ENCODE measurements at places on chromosomes 1 and 21. TPM values are rescaled to one million over a fixed set of nuclear protein-coding genes. Genes with fewer than 3 reads are reported as not detected.

GRCh38 chr1:212608959-212609700 lies 569 bp downstream of the ATF3 start:
- peak; percentile 44 for DNase-seq

- DNase-seq = peak; percentile 63
Observed at GRCh38 chr1:25805863-25806225, 5.9 kb downstream of the SELENON start.

Gene PLPPR5
- total RNA-seq = 15.5 TPM

DNA sequence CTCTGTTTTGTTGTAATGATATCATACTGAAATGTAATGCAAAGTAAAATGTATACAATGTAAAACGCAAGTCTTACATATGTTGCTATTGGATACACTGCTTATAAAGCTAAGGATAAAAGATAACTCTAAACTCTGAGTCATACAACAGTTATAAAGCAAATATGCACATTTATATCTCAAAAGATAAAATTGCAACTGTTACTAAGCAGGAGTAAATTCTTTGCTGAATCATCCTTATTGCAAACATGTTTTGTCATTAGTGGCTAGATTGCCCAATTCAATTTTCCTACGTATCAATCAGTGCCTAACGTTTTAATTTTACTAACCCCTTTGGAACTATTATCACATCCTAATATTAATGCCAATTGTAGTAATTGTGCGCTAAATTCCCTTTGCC lies 762.9 kb downstream of the LTN1 start:
- DNase-seq = no peak

- no peak for DNase-seq
Observed at GRCh38 chr1:183043872-183044854, 20.9 kb downstream of the LAMC1 start.

DNA sequence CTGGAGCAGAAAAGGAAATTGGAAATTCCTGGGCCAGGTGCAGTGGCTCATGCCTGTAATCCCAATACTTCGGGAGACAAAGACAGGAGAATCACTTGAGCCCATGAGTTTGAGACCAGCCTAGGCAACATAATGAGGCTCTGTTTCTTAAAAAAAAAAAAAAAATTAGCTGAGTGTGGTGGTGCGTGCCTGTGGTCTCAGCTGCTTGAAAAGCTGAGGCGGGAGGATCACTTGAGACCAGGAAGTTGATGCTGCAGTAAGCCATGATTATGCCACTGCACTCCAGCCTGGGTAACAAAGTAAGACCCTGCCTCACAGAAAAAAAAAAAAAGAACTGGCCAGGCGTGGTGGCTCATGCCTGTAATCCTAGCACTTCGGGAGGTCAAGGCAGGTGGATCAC lies 56.7 kb downstream of the SRSF11 start:
- DNase-seq = no peak

DNA sequence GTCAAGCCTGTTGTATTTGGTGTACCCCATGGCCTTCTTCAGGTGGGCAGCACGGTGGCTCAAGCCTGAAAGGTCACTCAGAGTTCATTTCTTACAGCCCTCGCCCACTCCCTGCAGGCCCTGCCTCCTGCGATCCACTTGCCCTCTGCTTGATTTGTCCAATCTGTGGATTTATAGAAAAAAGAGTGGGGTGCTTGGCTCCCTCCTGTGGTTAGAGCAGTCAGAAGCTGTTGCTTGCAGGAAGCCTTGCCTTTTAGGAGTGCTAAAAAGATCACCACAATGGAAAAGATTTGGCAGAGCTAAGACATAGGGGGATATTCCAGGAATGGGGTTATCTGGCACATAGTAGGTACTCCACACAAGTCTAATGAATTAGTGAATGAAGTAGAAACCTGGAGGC lies 108.0 kb upstream of the TRABD2B start:
- DNase-seq = no peak

GRCh38 chr1:119656410-119656955 lies 8.4 kb upstream of the ZNF697 start:
- DNase-seq = no peak

Gene BACE2
- total RNA-seq = 16.5 TPM

GRCh38 chr1:201007481-201007880 lies 16.0 kb downstream of the KIF21B start:
- no peak for DNase-seq

Gene EPHB2
- 13.7 TPM for total RNA-seq

Gene KRTAP19-3
- total RNA-seq = not detected

DNA sequence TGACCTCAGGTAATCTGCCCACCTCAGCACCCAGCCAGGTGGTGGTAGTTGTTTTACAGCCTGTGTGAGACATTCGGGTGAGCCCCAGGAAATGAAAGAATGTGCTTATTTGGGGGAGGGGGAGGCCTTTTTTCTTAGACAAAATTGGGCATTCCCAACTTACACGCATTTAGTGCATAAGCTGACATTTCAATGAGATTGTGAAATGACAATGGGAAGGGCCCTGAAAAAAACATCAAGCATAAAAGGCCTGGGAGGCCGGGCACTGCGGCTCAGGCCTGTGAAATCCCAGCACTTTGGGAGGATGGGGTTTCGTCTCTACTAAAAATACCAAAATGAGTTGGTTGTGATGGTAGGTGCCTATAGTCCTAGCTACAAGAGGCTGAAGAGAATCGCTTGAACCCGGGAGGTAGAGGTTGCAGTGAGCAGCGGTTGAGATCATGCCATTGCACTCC lies 5.0 kb downstream of the GAS5 start:
- DNase-seq = no peak

- DNase-seq = no peak
Observed at GRCh38 chr1:6599141-6599975, 3.3 kb downstream of the KLHL21 start.

DNA sequence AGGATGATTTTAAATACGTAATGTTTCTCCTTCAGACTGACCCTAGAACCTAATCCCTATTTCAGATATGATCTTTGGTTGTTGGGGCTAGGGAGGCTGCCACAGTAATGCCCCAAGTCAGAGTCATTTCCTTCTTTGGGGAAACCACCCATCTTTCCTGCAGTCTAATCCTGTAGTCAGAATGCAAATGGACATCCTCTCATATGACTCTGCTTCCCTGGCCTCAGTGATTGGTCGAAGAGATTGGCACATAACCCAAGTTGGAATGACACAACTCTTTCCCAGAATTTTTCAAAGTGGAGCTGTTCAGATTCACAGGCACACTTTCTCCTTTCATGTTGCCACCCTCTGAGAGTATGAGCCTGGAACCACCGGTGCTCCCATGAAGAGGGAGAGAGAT lies 58.8 kb upstream of the ZNF644 start:
- no peak for DNase-seq

- no peak for DNase-seq
Observed at GRCh38 chr1:30318864-30319718, 404.3 kb downstream of the MATN1 start.

DNA sequence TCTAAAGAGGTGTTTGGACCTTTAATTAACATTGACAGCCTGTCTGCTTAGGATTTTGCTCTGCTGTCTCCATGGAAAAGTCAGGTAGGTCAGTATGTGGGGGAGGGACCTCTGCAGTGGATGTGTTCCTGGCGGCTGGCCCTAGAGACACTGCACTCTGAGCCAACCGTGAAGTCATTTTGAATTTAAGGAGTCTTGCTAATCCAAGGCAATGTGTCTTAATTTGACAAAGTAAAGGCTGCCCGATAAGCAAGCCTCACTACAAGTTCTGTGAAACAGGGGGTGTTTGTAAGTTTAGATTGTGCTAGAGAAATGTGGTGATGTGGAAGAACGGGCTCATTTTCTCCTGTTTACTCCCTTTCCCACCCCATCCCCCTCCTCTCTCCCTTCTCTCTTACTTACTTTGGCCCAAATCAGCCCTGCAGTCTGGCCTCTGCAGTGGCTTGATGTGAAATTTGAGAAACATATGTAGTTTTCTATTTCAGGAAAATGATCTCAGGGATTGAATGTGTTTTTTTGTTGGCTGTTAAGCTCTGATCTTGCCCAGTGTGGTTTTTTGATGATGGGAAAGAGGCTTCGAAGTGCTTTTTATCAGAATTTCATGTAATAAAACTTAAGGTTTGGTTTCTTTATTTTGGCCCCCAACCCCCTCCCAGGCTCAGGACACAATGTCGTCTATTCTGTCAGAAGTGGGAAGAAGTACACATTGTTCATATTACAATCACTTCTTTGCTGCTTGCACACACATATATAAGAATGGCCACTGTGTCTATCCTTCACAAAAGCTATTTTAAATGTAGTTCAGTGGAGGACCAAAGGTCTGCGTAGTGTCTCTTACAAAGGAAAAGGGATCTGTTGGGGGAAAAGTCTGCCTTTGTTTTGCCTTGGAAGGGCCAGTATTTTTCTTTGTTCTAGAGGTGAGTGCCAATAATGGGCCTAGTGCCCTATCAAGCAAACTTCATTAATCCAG lies 96.6 kb downstream of the FGGY start:
- peak; percentile 6 for DNase-seq

GRCh38 chr1:115977499-115978258 lies 1.4 kb downstream of the SLC22A15 start:
- DNase-seq = no peak

Gene C2CD2
- 34.2 TPM for total RNA-seq

Gene CYB561D1
- 16.4 TPM for total RNA-seq

- DNase-seq = no peak
Observed at GRCh38 chr1:152761609-152762213, 3.9 kb downstream of the KPRP start.

- no peak for DNase-seq
Observed at GRCh38 chr1:96487394-96487793, 234.2 kb upstream of the PTBP2 start.

Gene TRAF3IP3
- total RNA-seq = 6.1 TPM

Gene AIRE
- 1.6 TPM for total RNA-seq

Gene OR2L3
- 3.7 TPM for total RNA-seq

Data from dorsolateral prefrontal cortex (tissue), 122 donors.